NCI-H345 (cell line): ENCODE measurements at places on chromosomes 11 and 22.

GRCh38 chr11:72635933-72636332 lies 38.3 kb downstream of the PDE2A start:
- no peak for DNase-seq

GRCh38 chr11:47553406-47553743 lies 443 bp upstream of the CELF1 start:
- DNase-seq, result no peak

- no peak for DNase-seq
Observed at GRCh38 chr11:69876013-69876412, 56.8 kb upstream of the FGF3 start.

- DNase-seq, result no peak
Observed at GRCh38 chr11:120722524-120722923, 211.0 kb downstream of the GRIK4 start.

- DNase-seq, result no peak
Observed at GRCh38 chr11:1223346-1224110, 662 bp downstream of the MUC5B start.

GRCh38 chr11:108112057-108112456 lies 9.3 kb upstream of the ACAT1 start:
- no peak for DNase-seq

DNA sequence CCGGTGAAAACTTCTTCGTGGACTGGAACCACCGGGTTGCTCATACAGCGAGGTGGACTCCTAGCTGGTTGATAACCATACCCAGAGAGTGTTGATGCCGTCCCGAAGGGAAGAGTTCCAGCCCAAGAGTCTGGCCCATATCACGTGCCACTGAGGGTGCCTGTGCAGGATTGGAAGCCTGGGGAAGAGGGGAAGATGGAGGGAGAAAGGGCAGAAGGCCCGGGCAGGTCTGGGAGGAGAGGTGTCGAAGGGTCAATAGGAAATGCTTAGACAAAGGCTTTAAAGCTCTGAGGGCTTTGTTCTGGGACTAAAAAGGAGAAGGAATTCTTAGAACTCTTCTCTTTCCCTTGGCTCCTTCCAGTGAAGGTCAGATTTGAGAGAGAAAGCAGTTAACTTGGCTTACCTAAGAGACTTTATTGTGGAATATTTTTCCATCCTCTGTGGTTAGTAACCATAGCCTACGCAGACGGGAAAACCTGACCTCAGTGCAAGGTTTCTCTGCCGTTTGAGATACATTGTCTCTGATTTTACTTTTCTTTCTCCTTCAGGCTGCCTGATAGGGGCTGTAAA lies 70.5 kb downstream of the JAM3 start:
- DNase-seq, result no peak

- DNase-seq, result no peak
Observed at GRCh38 chr22:39815932-39816331, 77.6 kb downstream of the ENTHD1 start.

GRCh38 chr11:17244046-17244445 lies 32.5 kb upstream of the NUCB2 start:
- DNase-seq, result no peak

- no peak for DNase-seq
Observed at GRCh38 chr22:40727964-40728615, 48.8 kb downstream of the MCHR1 start.

- DNase-seq, result peak; percentile 42
Observed at GRCh38 chr22:49882519-49883293, 29.1 kb downstream of the ZBED4 start.
